ENCODE measurements at places on chromosomes 11 and 22.

- no peak for DNase-seq
These were observed 150.9 kb upstream of the THY1 start for GRCh38 chr11:119573858-119574257.

DNA sequence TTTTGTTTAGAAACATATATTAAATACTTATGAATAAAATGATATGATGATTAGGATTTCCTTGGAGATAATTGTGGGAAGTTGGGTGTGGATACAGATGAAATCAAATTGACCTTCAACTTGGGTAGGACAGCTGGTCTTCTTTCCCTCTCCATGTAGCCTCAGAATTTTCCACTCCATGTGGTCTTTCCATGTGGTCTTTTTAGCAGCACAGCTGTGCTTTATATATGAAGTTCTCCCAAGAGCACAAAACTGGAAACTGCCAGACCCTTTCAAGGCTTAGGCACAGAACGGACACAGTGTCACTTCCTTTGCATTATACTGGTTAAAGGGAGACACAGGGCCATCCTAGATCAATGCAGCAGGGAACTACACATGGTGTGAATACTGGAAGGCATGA, 28.6 kb downstream of the FAM76B start:
- no peak for DNase-seq

DNA sequence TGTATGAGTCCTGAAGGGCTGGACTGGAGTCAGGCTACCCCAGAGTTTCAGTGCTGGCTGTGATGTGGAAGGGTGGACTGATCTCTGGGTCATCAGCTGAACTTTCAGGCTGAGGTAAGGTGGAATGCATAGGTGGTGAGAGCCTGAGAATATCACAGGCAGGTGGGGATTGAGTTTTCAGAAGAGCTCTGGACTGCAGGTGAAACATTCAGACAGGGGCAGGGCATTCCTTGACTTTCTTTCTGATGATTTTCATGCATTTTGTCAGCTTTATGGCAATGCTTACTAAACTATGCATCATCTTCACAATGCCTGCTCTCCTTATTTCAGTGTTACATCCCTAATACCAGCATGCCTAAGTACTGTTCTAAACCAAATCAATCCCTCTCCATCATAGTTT, 755.0 kb downstream of the KCNA4 start:
- no peak for DNase-seq

DNA sequence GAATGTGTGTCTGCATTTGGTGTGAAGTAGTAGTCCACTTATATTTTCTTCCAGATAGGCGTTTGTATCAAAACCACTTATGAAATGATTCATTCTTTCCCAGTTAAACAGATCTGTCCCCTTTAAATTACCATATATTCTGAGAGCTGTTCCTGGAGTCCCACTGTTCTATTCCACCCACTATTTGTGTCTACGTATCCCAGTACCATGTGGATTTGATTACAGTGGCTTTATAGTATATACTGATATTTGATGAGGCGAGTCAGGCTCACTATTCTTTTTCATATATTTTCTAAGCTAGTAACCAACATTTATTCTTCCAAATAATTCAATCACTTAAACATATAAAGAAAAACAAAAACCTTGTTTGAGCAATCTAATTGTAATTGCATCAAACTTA, 81.9 kb upstream of the RASSF10 start:
- DNase-seq: no peak

DNA sequence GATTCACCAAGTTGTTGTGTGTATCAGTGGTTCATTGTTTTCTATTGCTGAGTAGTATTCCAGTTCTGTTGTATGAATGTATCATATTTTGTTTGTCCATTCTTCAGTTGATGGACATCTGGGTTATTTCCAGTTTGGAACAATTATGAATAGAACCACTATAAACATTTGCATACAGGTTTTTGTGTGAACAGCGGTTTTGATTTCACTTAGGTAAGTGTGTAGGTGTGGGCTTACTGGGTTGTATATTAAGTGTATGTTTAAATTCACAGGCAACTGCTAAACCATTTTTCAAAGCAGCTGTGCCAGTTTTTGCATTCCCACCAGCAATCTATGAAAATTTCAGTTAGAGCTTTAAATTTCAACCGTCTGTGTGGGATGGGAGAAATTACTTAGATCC, 217.8 kb downstream of the NELL1 start:
- no peak for DNase-seq

Measured in stimulated activated CD8-positive, alpha-beta memory T cell treated with anti-CD3 and anti-CD28 coated beads, Interleukin-7, amount 100 ng/mL, for 24 hours (primary cell).